Mesendoderm (in vitro differentiated cells): ENCODE measurements at places on chromosomes 2 and 18.
A peak's percentile ranks its signal among the peaks of the same experiment; 100 is the strongest.

DNA sequence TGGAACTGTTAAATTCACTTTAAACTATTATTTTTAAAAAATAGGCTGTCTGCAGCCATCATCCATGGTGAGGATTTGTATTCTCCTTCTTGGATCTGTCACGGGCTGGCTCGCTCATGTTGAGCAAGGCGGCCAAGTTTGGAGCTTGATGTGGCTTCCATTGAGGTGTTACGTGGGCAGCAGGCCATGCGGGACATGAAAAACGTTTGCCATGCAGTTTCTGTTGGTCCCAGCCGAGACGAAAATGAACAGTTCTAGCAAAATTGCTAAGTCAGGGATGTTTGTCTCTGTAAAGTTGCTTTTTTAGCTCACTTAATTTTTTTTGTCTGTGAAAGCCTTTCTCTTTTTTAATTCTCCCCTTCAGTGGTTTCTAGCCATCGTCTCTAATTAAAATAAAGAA lies 70.2 kb upstream of the MGAT5 start:
- no peaks in the 10 kb centered on the region for H3K4me1 ChIP-seq
- no peaks in the 10 kb centered on the region for H3K27me3 ChIP-seq
- no peak overlapping the region for H3K4me3 ChIP-seq
- no peak overlapping the region for H3K27ac ChIP-seq
- no peak for DNase-seq
- no peaks in the 10 kb centered on the region for H3K36me3 ChIP-seq

- H3K36me3 ChIP-seq, result no peaks in the 10 kb centered on the region
- H3K27ac ChIP-seq, result no peak overlapping the region
- no peaks in the 10 kb centered on the region for H3K4me1 ChIP-seq
These were observed 31.9 kb downstream of the SNED1 start for GRCh38 chr2:241030333-241030680.

- DNase-seq, result peak; percentile 72
- H3K27ac ChIP-seq, result peak within 1 kb of the TSS; percentile 98
- peaks cover 3% of the 10 kb centered on the region for H3K4me1 ChIP-seq
- H3K4me3 ChIP-seq, result peak within 1 kb of the TSS; percentile 89
- H3K27me3 ChIP-seq, result no peaks in the 10 kb centered on the region
- H3K36me3 ChIP-seq, result no peaks in the 10 kb centered on the region
These were observed at the start of gene PRKD3 for GRCh38 chr2:37324786-37325624. Gene PRKD3, minus strand, starts transcription at chr2:37324833. Its CDS starts 8,309 bp downstream, at chr2:37316524.

DNA sequence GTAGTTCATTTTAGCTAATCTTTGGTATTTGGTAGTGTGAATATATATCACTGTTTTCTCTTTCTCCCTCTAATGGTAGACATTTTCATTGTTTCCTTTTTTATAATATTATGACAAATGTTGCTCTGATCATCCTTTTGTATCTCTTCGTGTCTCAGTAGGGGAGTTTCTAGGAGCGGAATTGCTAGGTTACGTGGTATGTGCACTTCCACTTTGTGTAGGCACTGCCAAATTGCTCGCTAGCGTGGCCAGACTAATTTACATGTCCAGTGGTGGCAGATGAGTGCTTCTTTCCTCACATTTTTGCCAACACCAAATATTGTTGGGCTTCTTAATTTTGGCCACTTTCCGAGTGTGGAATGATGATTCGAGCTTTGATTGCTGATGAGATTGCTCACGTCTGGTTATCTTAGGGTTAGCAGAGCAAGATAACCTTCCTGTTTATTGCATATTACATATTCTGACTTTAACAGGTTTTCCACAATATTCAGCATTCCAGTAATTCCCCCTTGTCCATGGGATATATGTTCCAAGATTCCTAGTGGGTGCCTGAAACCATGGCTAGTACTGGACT lies 30.4 kb upstream of the GREB1 start:
- H3K4me3 ChIP-seq, result no peak overlapping the region
- H3K36me3 ChIP-seq, result no peaks in the 10 kb centered on the region
- no peak for DNase-seq
- H3K27me3 ChIP-seq, result no peaks in the 10 kb centered on the region
- peaks cover 3% of the 10 kb centered on the region for H3K4me1 ChIP-seq

DNA sequence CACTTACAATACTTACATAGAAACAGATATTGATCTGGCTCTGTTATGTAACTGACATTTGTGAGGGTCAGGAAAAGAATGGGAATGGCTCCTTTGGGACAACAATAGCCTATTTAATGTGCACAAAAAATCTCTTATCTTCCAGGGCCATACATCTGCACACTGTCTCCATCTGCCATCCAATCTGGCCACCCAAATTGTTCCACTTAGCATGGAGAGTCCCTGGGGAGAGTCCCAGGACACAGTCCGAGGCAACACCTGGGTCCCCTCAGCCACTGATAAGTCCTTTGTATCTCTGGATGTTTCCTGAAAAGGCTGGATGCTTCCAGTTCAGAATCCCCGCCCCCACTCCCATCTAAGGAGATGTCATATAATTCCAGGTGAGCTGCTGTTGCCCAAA lies 274.2 kb upstream of the NCKAP5 start:
- H3K36me3 ChIP-seq, result no peaks in the 10 kb centered on the region
- H3K4me1 ChIP-seq, result no peaks in the 10 kb centered on the region
- no peak for DNase-seq
- H3K4me3 ChIP-seq, result no peak overlapping the region

DNA sequence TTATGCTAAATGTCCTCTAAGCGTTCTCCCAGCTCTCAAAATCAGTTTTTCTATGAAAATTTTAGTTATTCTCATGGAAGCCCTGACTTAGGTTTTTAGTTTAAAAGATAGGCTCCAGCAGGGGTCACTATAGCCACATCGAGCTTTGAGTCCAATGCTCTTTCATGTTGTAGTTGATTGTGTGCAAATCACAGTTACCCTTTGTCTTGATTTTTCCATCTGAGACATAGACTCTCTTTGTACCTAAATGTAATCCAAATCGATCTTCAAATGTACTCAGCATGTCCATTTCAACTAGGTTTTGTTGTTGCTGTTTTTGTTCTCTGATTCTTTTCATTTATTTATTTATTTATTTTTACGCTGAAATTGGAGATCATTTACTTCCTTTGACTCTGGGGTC lies 26.4 kb upstream of the MSTN start:
- no peak overlapping the region for H3K4me3 ChIP-seq
- H3K36me3 ChIP-seq, result no peaks in the 10 kb centered on the region
- DNase-seq, result peak; percentile 71
- H3K27me3 ChIP-seq, result no peaks in the 10 kb centered on the region

- H3K27me3 ChIP-seq, result no peaks in the 10 kb centered on the region
- no peak overlapping the region for H3K27ac ChIP-seq
- no peak for DNase-seq
- H3K4me3 ChIP-seq, result no peak overlapping the region
- no peaks in the 10 kb centered on the region for H3K36me3 ChIP-seq
- no peaks in the 10 kb centered on the region for H3K4me1 ChIP-seq
These were observed 207.6 kb downstream of the SLC8A1 start for GRCh38 chr2:40244251-40244650.

DNA sequence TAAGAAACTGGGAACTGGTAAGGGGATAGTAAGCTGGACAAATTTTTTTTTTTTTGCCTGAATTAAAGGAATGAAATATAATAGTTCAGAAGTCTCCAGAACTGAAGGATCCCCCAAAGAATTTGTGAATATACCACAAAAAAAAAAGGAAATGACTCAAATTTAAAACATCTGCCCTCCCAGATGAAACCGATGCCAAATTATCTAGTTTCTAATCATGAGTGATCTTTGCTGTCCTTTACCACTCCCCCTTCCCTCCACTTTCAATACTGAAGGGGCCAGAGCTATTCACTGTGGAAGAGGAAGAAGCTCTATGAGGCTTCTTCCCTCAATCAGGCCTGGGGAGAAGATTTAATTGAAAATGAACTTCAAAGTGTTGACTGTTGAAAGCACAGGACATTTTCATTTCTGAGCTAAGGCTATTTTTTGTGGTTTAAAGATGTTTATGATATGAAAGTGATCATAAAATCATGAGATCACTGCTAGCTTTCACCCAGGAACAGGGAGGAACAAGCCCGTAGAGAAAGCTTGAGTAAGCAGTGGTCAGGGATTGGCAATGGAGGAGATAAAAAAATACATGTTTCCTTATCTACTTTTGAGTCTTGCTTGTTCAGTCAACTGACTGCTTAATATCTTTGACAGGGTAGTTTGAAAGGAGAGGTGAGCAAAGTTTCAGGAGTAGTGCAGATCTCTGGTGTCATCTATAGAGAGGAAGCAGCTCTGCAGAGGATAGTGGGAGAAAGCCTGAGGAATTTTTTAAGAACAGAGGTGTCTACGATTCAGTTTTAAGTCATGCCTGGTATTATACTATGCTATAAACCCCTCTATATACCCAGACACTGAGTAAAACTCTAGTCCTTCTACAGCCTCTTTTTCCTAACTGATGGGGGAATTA lies 409.5 kb upstream of the FIGN start:
- H3K4me1 ChIP-seq, result no peaks in the 10 kb centered on the region
- no peak overlapping the region for H3K4me3 ChIP-seq
- H3K36me3 ChIP-seq, result no peaks in the 10 kb centered on the region

DNA sequence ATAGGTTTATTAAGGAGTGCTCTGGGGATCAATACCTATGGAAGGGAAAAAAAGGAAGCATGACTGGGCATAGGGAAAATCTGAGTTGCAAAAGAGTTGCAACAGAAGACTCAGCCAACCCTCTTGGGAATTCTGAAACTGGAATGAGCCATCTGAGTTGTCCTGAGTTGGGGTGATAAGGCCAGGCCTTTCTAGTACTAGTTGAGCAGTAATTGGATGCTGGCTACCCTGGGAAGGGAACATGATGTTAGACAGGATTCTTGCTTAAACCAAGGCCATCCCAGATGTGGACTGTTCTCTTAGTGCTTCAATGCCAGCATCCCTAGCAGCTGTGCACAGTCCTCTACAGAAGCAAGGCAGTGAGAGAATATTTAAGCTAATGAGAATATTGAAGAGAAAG lies 348.8 kb upstream of the GULP1 start:
- no peaks in the 10 kb centered on the region for H3K36me3 ChIP-seq
- no peak overlapping the region for H3K27ac ChIP-seq
- no peaks in the 10 kb centered on the region for H3K27me3 ChIP-seq
- H3K4me3 ChIP-seq, result no peak overlapping the region
- H3K4me1 ChIP-seq, result no peaks in the 10 kb centered on the region

- no peak overlapping the region for H3K27ac ChIP-seq
- DNase-seq, result no peak
- no peak overlapping the region for H3K4me3 ChIP-seq
- no peaks in the 10 kb centered on the region for H3K27me3 ChIP-seq
- H3K4me1 ChIP-seq, result no peaks in the 10 kb centered on the region
These were observed 68.5 kb downstream of the SPIRE1 start for GRCh38 chr18:12589448-12589847.

DNA sequence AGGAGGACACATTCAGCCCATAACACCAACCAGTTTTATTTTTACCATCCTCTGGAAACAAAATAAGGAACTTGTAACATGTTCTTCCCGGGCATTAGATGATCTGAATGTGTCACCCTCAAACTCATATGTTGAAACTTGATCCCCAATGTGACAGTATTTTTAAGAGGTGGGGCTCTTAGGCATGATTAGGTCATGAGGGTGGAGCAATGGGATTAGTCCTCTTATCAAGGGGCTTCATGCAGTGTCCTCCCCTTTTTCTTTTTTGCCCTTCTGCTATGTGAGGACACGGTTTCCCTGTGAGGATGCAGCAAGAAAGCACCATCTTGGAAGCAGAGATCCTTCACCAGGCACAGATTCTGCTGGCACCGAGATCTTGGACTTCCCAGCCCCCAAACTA lies 401.5 kb upstream of the TRIB2 start:
- no peak overlapping the region for H3K27ac ChIP-seq
- no peak for DNase-seq
- peaks cover 5% of the 10 kb centered on the region for H3K4me1 ChIP-seq
- no peak overlapping the region for H3K4me3 ChIP-seq

- no peaks in the 10 kb centered on the region for H3K27me3 ChIP-seq
- DNase-seq, result no peak
- no peak overlapping the region for H3K4me3 ChIP-seq
- no peak overlapping the region for H3K27ac ChIP-seq
- no peaks in the 10 kb centered on the region for H3K4me1 ChIP-seq
- H3K36me3 ChIP-seq, result no peaks in the 10 kb centered on the region
These were observed 272.0 kb upstream of the DSEL start for GRCh38 chr18:67788310-67789164.

DNA sequence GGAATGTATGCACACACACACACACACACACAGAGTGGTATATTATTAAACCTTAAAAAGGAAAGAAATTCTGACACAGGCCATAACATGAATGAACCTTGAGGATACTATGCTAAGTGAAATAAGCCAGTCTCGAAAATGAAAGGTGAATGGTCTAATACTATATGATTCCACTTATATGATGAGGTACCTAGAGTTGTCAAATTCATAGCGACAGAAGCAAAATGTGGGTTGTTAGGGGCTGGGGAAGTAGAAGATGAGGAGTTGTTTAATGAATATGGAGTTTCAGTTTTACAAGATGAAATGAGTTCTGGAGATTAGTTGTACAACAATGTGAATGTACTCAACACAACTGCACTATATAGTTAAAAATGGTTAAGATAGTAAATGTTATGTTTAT lies 118.1 kb downstream of the ABCA12 start:
- no peaks in the 10 kb centered on the region for H3K27me3 ChIP-seq
- no peaks in the 10 kb centered on the region for H3K36me3 ChIP-seq
- no peak overlapping the region for H3K4me3 ChIP-seq
- no peak for DNase-seq

- no peaks in the 10 kb centered on the region for H3K27me3 ChIP-seq
- no peak for DNase-seq
- H3K4me1 ChIP-seq, result no peaks in the 10 kb centered on the region
These were observed 267.8 kb upstream of the HDAC4 start for GRCh38 chr2:239668651-239669050.

DNA sequence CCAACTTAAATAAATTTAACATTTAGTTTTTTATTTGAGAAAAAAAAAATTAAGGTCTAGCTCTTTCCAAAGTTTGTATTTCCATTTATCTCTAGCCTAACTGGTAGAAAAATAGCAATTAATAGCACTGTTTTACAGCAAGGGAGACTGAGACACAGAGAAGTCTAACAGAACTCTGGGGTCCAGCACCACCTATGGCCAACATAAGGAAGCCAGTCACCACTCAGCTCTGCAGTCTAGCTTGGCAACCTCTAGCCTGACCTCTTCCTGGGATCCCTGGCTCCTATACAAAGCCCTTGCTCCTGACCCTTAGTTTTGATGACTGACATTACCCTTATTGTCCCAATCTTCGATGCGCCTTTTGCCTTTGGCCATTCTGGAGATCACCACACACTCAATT lies 114.1 kb upstream of the TLK1 start:
- H3K27me3 ChIP-seq, result no peaks in the 10 kb centered on the region
- H3K27ac ChIP-seq, result no peak overlapping the region
- no peak overlapping the region for H3K4me3 ChIP-seq
- H3K4me1 ChIP-seq, result no peaks in the 10 kb centered on the region
- DNase-seq, result no peak

DNA sequence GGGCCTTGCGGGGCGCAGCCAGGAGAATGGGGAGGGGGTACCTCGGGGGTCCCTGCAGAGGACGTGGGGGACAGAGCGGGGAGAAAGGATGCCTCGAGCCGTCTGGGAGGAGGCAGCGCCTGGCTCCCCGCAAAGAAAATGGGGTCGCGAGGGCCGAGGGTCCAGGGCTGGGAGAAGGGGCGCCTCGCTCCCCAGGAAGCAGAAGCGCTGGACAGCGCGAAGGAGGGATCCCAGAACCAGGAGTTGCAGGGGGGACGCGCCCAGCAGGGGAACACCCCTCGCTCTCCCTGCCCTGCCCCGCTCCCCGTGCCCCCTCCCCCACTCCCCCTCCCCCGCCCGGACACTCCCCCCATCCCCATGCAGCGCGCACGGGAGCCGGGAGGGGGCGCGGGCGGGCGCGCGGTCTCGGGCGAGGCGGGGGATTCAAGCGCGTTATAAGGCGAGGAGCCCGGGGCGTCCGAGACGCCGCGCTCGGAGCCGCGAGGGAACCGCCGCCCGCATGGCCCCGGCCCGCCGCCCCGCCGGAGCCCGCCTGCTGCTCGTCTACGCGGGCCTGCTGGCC lies at the start of gene ERFE:
Gene ERFE, plus strand, starts transcription at position 462 of the 562 bp plus-strand sequence. Its CDS starts 38 bp downstream, at position 500.
- H3K4me1 ChIP-seq, result no peaks in the 10 kb centered on the region
- no peak within 1 kb of the TSS for H3K4me3 ChIP-seq
- peaks cover 8% of the 10 kb centered on the region for H3K27me3 ChIP-seq
- H3K36me3 ChIP-seq, result no peaks in the 10 kb centered on the region
